ENCODE measurements at places on chromosomes 7 and 10. TPM values are rescaled to one million over a fixed set of nuclear protein-coding genes. Genes with fewer than 3 reads are reported as not detected.

The SCIN gene
- total RNA-seq = not detected

The ANKRD1 gene
- total RNA-seq = 189 TPM

The LBX1 gene
- under 0.01 TPM for total RNA-seq

The POT1 gene
- 27.3 TPM for total RNA-seq

The NME8 gene
- not detected for total RNA-seq

The TMEM176B gene
- total RNA-seq = 2.2 TPM

The SERPINE1 gene
- 1,123 TPM for total RNA-seq
